SK-N-DZ (cell line): ENCODE measurements at places on chromosomes 4 and X.

DNA sequence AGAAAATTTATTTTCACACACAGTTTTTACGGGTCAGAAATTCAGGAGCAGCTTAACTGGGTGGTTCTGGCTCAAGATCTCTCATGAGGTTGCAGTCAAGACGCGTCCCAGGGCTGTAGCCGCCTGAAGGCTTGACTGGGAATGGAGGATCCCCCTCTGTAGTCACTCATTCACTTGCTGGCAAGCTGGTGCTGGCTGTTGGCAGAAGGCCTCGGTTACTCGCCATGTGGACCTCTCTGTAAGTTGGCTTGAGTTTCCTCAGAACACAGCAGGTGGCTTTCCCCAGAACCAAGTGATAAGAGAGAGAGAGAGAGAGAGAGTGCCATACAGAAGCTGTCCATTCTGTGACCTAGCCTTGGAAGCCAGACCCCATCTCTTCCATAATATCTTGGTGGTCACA is 132.8 kb downstream of the DCLK2 start:
- no peak for DNase-seq

GRCh38 chr4:87066403-87067123 is 131.8 kb downstream of the AFF1 start:
- no peak for DNase-seq

GRCh38 chrX:22109442-22109841 is 77.3 kb downstream of the PHEX start:
- no peak for DNase-seq

DNA sequence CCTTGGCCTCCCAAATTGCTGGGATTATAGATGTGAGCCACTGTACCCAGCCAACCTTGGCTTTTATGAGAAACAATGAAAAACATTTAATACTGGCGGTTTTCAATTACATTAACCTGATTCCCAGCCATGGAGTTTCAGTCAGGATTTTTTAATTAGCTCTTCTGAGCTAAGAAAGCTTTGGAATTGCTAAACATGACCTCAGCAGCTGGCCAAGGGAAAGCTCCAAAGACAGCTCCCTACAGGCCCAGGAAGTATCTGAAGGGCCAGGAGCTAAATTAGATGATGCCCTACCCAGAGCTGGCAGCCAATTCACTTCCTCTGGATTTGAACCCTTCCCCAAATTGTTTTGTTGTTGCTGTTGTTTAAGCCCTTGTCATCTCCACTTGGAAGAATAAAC is 26.5 kb upstream of the FUNDC1 start:
- no peak for DNase-seq

DNA sequence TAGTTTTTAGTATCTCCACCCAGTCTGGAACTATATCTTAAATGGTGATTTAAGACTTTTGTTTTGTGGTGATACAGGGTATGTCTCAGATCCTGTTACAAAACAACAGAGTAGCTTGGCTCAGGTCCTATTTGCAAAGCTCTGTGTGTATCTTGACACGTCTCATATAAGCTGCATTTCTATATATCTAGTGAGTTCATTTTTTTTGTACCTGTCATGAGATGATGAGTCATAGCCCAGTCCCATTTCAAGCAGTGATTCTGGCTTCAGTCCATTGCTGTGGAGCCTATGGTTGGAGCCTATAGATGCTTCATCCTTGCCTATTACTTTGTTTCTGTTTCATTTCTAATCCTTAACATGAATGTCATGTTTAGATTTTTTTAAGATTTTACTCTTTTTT is 23.0 kb downstream of the GRXCR1 start:
- DNase-seq: no peak

DNA sequence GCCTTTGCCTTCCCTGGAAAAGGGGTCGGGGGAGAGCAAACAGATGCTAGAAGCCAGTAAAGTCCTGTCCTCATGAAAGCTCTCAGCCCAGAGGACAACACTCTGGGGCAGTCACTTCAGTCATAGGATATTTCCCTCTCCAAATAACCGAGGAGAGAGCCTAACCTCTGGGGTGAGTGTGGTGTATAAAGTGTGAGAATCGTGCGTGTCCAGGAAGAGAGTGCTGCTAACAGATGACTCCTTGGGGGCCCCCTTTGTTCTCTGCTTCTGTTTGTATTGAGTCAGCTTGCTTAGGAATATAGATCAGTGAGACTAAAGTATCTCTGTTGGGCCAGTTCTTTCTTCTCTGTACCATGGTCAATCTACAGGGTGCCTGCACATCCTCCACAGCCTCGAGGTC is 247.2 kb downstream of the PALLD start:
- no peak for DNase-seq

GRCh38 chr4:114034189-114034588 is 54.7 kb upstream of the ARSJ start:
- no peak for DNase-seq

DNA sequence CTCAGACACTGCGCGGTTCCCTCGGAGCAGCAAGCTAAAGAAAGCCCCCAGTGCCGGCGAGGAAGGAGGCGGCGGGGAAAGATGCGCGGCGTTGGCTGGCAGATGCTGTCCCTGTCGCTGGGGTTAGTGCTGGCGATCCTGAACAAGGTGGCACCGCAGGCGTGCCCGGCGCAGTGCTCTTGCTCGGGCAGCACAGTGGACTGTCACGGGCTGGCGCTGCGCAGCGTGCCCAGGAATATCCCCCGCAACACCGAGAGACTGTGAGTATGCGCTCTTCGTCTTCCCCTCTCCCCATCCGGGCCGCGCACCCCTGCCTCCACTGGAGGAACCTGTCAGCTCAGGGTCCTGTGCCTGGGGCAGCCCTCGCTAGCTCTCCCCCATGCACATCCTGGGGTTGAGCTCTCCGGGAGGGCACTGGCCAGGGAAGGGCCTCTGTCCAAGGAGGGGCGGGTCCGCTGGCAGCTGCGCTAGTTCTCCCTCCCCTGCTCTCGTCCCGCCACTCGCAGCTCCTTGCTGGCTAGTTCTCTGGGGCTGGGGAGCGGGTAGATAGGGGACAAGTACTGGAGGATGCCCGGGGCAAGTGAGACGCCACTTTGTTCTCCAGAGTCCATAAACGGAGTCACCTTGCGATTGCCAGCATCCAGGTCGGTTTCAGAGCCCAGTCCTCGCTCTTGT is 2.2 kb downstream of the SLIT2 start:
- DNase-seq: peak; percentile 39

GRCh38 chrX:135707880-135708279 is 5.6 kb upstream of the CT45A1 start:
- peak; percentile 8 for DNase-seq

DNA sequence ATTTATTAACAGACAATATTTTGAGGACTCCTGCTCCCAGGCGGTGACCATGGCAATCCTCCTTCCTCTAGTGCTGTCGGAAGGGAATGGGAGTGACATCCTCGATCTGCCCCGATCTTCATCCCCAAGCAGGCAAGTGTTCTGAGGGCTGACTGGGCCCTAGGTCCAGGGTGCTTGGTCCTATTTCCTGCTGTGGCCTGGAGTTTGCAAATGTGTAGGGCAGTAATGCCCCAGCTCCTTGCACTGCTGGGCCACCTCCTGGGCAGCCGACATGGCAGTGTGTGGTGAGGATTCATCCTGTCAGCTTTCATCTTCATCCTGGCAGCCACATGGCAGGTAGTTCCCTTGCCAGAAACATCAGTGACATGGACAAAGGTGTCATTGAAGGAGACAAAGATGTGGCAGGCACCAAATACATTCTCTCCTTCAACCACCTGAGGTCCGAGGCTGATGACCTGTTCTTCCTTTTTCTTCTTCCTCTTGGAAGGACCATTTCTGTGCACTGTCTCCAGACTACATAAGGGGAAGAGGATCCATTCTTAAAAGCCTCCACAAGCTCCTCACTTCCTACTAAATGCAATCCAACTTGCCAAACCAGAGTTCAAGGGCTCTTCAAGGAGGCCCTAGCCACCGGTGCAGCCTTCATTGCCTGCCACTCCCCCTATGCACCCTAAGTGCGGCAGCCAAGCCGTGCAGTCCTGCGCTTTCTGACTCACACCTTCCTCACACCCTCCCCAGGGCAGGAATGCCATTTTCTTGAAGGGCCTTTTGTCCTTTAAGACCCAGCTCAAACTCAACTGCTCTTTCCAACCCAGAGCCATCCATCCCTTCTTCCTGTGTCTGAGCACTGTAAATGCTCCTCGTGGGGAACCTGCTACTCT is 65.7 kb downstream of the TMEM154 start:
- no peak for DNase-seq

- DNase-seq: peak; percentile 65
Observed at GRCh38 chrX:72714478-72714916, 391 bp upstream of the PHKA1 start.

DNA sequence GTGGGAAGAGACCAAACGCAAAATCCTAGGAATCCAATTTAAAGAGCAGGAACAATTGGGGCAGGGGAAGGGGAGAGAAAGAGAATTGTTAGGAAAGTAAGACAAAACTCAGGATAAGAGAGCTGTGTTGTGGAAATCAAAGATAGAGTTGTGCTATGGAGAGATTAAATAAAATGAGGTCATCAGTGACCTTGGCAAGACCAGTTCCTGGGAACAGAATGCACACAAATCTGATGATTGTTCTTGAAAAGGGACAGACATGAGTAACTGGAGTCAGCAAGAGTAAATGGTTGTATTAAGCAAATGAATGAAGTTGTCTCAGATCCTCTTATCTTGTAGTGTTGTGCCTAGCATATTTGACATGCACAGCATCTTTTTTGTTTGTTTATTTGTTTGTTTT is 267.4 kb downstream of the IL1RAPL1 start:
- no peak for DNase-seq

- no peak for DNase-seq
Observed at GRCh38 chrX:53376888-53377287, 45.6 kb downstream of the SMC1A start.

DNA sequence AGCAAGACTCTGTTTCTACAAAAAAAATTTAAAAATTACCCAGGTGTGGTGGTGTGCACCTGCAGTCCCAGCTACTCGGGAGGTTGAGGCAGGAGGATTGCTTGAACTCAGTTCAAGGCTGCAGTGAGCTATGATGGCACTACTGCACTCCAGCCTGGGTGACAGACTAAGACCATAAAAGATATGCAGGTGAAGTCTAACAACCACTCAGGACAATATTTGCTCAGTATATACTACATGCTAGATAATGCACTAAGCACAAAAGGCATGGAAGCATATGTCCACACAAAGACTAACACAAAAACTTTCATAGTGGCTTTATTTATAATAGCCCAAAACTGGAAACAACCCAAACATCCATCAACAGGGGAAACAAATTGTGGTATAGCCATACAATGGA is 57.7 kb upstream of the TXK start:
- DNase-seq: no peak

DNA sequence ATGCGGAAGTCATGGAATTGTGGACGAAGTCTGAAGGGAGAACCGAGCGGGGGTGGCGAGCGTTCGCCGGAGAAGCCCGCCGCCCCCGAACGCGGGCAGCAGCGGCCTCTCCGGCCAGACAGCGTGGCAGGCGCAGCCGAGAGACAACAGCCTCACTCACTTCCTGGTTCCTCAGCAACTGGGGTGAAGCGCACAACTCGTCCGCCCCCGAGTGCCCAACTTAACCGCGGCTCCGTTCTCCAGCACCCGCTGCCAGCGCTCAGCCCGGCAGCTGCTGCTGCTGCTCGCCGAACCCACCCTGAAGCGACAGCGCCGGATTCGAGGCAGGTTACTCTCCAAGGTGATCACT is 68.0 kb downstream of the NOCT start:
- DNase-seq: peak; percentile 51

- no peak for DNase-seq
Observed at GRCh38 chrX:21728276-21728968, 29.5 kb downstream of the SMPX start.

- no peak for DNase-seq
Observed at GRCh38 chr4:33381816-33382215, 2661.6 kb downstream of the PCDH7 start.

GRCh38 chr4:38368613-38369012 is 295.4 kb upstream of the KLF3 start:
- no peak for DNase-seq

- DNase-seq: no peak
Observed at GRCh38 chr4:77636902-77637301, 31.3 kb downstream of the CXCL13 start.

- no peak for DNase-seq
Observed at GRCh38 chr4:70399319-70399718, 1.6 kb downstream of the OPRPN start.

GRCh38 chr4:85600501-85600900 is 125.6 kb downstream of the ARHGAP24 start:
- no peak for DNase-seq

GRCh38 chr4:2424581-2424980 is 5.8 kb downstream of the CFAP99 start:
- no peak for DNase-seq

- no peak for DNase-seq
Observed at GRCh38 chr4:159379836-159380235, 277.0 kb downstream of the RAPGEF2 start.

- no peak for DNase-seq
Observed at GRCh38 chrX:139290310-139290709, 240.2 kb upstream of the F9 start.

- no peak for DNase-seq
Observed at GRCh38 chr4:57233386-57233785, 123.2 kb upstream of the IGFBP7 start.

- no peak for DNase-seq
Observed at GRCh38 chr4:173227756-173228155, 59.1 kb downstream of the GALNT7 start.

- DNase-seq: no peak
Observed at GRCh38 chr4:73742490-73743160, 2.3 kb downstream of the CXCL8 start.

- peak; percentile 49 for DNase-seq
Observed at GRCh38 chr4:94452476-94453371, 982 bp downstream of the PDLIM5 start.

DNA sequence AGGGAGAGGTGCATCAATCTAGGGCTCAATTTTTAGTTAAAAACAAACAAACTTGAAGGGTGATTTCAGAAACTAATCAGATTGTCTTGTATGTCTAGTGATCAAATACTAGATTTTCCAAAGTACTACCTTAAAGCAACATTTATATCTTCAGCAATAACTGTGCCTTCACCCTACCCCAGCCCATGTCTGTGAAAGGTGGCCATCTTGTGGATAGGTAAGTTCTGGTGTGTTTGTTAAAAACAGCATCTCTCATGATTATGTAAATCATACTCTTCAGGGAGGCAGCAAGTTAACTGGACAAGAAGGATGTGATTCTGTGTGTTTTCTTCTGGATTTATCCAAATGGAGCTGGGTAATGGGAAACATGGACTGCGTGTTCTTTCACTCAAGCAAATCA is 81.4 kb upstream of the ACSL1 start:
- no peak for DNase-seq

GRCh38 chrX:44261286-44261685 is 82.2 kb downstream of the EFHC2 start:
- DNase-seq: no peak
